Left cardiac atrium (tissue), 4 donors: ENCODE measurements at places on chromosomes 1 and 21.

DNA sequence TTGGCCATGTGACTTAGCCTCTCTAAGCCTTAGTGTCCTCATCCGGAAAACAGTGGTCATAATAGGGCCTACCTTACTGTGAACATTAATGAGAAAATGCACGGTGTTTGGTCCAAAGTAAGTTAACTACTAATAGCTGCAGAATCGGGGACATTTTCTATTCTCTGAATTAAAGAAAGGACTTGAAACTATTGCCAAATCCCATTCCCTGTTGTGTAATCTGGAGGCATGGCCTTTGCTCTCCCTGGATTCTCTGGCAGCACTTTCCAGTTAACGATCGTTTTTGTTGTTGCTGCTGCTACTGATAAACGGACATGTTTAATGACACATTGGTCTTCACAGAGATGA is 30.5 kb downstream of the FMO4 start:
- DNase-seq: no peak

- peak; percentile 50 for DNase-seq
Measured at GRCh38 chr1:228647523-228648444, 87.5 kb upstream of the RHOU start.

- no peak for DNase-seq
Measured at GRCh38 chr1:7771823-7772299, 765 bp downstream of the VAMP3 start.

DNA sequence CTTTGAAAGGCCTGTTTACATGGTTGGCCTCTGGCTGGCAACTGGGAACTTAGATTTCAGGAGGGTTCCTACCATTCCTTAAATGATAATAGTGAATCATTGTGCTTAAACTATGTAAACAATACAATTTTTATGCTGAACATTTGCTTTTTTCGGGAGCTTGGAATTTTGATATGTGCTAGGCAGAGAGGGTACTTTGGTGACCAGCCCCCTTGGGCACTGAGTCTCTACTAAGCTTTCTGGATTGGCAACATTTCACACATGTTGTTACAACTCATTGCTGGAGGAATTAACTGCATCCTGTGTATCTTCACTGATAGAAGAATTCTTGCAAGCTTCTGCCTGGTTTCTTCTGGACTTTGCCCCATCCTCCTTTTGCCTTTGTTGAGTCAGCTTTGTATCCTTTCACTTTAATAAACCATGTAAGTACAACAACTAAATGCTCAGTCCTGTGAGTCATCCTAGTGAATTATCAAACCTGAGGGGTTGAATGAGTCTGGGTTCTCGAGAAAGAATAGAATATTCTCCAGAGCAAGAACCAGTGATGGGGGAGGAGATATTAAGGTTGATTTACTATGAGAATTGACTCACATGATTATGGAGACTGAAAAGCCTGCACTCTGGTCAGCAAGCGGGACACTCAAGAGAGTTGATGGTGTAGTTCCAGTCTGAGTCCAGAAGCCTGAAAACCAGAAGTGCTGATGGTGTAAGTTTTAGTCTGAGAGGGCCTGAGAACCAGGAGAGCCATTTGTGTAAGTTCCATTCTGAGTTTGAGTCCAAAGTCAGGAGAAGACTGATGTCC is 3.1 kb upstream of the SLC16A4 start:
- DNase-seq: no peak

DNA sequence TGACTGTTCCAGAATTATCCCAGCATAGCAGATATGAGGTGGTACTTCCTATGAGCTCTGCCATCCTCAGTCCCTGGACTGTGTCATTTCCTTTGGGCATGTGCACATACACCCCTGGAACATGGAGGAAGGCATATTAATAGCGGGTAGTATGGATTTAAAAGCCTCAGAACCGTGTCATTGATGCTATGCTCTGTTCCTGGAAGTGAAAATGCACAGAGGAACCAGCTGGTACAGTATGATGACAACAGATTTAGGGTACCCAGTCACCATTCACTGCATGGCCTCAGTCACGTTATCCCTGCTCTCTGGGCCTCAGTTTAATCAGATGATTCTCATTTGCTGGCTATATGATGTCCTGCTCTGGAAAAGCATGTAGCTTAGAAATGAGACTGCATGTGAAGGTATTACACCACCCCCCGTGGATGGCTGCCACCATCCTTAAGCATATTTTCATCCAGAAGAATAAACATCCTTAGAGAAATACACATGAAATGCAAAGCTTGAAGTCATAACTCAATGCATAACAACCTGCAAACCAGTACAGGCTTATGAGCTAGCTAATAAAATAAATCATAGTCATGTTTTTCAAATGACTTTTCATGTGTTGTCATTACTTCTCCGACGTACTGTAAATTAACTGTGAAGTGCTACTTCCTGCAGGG is 37.8 kb downstream of the SETD4 start:
- DNase-seq: no peak

DNA sequence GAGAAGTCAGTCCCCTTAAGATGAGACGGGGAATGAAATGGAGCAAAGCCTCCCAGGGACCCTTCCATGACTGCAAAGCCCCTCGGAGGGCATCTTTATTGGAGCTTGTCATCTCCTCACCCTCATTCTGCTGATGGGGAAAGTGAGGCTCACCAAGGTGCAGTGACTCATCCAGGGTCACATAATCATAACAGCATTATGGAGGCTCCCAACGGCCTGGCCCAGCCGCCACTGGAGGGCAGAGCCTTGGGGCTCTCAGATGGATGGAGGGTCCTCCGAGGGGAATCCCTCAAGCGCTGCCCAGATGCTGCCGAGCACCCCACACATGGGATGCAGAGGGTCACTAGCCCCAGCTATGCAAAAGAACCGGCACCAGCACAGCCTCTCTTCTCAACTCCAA is 18.9 kb downstream of the IFFO2 start:
- DNase-seq: no peak

GRCh38 chr21:42463861-42464515 is 32.0 kb downstream of the RSPH1 start:
- DNase-seq: no peak

- DNase-seq: no peak
Measured at GRCh38 chr1:24732186-24732885, 12.9 kb upstream of the CLIC4 start.

DNA sequence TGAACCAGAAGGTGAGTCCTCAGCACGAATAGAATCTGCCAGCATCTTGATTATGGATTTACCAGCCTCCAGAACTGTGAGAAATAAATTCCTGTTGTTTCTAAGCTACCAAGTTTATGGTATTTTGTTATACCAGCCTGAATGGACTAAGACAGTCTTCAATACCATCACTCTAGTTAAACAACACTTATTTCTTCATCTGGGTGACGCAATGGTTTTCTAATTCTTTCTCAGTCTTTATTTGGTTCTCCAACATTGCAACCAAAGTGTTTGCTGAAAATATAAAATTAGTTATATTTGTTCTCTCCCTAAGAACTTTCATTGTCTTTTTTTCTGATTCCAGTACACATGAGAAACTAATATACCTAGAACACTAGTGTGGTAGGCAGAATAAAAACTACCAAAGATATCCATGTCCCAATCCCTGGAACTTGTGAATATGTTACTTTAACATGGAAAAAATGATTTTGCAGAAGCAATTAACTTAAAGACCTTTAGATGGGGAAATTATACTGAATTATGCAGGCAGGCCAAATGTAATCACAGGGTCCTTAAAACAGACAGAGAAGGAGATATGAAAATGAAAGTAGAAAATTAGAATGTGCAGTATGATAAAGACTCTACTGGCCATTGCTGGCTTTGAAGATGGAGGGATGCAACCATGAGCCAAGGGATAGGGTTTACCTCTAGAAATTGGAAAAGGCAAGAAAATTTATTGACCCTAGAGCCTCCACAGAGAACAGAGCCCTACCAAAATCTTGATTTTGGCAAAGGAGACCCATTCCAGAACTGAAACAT is 1115.1 kb downstream of the PLA2G4A start:
- DNase-seq: no peak

- no peak for DNase-seq
Measured at GRCh38 chr21:44682580-44683151, 703 bp upstream of the KRTAP12-1 start.

GRCh38 chr1:169884634-169885033 is 9.1 kb downstream of the SCYL3 start:
- no peak for DNase-seq

- DNase-seq: no peak
Measured at GRCh38 chr1:78722947-78723346, 73.3 kb downstream of the IFI44 start.

- no peak for DNase-seq
Measured at GRCh38 chr1:101075926-101076325, 50.3 kb upstream of the DPH5 start.

- no peak for DNase-seq
Measured at GRCh38 chr21:34523019-34523555, 11.1 kb upstream of the KCNE1 start.

- DNase-seq: no peak
Measured at GRCh38 chr1:192993426-192994085, 65.6 kb downstream of the UCHL5 start.

DNA sequence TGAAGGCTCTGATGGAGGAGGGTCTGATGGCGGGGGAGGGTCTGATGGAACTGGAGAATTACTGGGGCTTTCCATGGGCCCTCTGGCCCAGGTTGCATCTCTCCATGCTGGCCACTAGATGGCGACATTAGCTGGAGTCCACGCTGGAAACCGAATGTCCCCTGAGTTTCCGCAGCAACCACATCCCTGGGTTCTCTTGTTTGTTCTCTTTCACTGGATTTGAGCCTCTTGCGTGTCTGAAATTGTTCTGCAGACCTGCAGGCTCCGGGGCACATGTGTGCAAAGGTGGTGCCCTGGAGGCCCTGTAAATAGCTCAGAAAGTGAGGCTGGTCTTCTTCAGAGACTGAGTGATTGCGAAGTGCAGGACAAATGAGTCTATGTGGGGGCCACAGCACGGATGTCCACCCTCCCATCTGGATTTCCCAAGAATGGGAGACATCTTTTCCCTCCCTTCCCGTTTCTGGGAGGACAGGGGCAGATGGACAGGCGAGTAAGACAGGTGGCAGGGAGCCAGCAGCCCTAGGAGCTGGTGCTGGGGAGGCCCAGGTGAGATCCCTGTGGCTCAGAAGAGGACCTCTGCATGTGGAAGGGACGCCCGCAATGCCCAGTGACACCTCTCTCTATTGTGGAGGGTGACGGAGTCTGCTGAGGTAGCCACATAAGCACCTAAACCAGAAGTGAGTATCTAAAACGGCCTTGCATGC is 73.2 kb upstream of the ABCG1 start:
- peak; percentile 57 for DNase-seq

- no peak for DNase-seq
Measured at GRCh38 chr1:203167026-203167912, 8.4 kb downstream of the MYBPH start.

GRCh38 chr1:209038316-209038715 is 545.2 kb upstream of the CAMK1G start:
- no peak for DNase-seq

DNA sequence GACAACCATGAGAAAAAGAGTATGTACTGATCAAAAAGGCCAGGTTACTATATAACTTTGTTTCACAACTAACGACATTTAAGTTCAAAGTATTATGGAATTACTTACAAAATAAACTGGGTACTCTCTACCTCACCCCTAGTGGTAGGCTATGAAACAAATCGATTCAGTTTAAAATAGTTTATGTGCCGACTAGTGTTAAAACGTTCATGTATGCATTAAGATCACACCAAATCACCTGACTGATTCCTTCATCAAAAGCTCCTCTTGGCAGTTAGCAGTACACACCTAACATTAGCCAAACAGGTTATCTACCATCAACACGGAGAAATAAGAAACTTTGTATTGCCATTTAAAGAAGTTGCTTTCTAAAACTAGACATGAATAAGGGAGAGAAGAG is 137.1 kb downstream of the AKT3 start:
- no peak for DNase-seq

- no peak for DNase-seq
Measured at GRCh38 chr1:36729289-36729688, 246.6 kb upstream of the CSF3R start.

DNA sequence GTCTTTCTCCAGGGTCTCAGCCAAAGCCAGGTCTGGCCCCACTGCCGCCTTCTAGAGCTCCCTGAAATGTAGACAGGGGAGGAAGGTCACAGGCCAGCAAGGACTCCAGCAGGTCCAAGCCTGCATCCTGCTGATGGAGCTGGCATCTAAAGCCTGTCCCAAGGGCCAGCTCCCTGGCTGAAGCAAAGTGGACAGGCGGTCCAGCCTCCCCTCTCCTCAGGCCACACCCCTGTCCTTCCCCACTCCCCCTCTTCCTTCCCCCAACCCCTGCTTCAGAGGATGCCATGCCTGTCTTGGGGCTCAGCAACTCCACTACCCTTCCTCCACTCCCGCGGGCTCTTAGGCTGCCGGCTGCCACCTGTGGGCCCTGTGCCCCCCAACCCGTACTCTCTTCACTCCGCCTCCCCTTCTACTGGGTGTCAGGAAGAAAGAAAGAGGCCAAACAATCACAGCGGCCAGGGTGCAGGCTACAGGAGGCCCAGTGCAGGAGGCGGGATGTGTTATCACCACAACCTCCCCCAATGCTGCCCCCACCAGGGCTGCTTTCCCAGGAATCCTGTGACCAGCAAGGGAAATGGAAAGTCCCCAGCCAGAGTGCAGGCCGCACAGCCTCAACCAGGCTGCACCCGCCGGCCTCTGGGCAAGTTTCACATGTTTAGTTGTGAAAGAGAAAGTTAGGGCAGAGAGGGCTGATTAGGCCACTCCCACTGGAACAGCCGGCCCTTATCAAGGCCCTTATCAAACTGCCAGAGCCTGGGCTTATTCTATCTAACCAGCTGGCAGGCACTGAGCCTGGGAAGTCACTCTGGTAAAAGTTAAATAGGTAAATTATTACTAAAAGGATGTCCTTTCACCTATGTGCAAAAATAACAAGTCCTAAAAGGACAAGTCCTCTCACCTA is 34.1 kb downstream of the ACOT7 start:
- DNase-seq: peak; percentile 75

DNA sequence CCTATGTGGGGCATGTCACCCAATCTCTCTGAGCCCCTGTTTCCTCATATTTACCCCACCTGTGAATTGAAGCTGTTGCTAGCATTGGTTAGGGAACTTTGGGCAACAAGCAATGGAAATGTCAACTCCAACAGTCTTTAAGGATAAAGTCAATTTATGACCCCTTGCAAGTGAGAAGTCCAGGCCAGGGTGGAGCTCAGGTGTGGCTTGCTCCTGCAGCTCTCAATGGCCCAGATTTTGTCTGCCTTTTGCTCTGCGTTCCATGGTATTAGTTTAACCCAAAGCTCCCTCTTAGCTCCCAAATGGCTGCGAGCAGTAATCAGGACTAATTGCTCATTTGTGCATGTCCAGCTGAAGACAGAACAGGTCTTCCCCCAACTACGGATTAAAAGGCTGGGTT is 70.4 kb upstream of the ABCG1 start:
- DNase-seq: no peak

DNA sequence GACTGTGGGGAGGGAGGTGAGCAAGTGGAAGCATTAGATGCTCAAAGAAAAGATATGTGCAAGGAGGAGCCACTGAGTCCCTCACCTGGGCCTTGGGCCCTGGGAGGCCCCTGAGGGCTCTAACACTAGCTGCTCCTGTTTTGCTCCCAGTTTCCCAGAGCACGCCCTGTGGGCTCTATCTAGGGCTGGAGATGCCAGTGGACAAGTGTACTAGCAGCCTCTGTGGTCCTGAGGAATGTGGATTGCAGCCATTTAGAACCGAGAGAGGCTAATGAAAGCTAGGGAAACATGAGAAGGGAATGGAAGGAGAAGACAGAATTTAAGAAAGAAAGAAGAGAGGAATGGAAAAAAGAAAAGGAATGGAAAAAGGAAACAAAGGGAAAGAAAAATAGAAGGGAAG is 10.0 kb upstream of the TBX15 start:
- no peak for DNase-seq
